H4 (cell line): ENCODE measurements at places on chromosomes 7 and 10. TPM values are rescaled to one million over a fixed set of nuclear protein-coding genes. Genes with fewer than 3 reads are reported as not detected.

DNA sequence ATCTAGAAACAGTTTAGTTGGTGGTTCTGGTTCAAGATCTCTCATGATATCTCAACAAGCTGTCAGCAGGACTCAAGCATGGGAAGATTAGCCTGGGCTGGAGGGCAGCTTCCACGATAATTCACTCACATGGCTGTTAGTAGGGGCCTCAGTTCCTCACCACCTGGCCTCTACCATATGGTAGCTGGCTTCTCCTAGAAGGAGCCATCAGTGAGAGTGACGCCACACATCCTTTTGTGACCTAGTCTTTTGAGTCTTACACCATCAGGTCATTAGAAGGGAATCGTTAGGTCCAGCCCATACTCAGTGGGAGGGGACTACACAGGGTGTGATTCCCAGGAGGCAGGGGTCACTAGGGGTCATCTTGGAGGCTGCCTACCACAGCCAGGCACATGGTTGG lies 239.3 kb upstream of the PLPP4 start:
- DNase-seq: no peak

DNA sequence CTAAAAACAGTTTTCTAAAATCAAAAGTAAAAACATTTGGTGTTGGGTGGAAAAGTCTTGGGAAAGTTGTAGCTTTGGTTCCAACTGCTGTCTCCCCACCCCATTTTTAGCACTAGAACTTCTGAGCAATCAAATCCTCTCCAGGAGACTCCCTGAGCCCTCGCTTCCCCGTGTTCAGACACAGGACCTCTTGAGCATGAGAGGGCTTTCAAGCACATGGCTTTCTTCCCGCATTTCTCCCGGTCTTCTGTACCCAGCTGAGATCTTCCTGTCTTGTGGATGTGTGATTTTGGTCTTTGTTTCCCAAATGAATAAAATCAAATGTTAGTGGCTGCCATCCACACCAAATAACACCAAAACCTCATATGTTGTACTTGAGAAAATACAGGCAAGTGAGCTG lies 5.0 kb downstream of the CXCL12 start:
- DNase-seq: no peak

DNA sequence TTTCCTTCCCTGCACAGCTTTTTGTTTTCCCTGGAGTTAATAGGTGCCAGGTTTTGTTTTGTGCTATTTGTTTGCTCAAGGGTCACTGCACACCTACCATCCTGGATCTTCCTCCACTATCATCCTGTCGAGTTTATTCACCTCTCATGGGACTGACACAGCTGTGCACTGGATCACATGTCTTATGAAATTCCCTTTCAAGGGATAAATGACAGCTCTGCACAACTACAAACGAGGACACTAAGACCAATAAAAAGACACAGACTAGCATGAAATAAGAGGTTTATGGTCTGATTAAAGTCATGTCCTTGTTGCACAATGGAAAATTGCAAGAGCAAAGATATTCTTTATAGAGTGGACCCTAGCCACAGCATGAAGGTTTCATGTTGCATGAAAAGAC lies 76.7 kb upstream of the SFMBT2 start:
- no peak for DNase-seq

DNA sequence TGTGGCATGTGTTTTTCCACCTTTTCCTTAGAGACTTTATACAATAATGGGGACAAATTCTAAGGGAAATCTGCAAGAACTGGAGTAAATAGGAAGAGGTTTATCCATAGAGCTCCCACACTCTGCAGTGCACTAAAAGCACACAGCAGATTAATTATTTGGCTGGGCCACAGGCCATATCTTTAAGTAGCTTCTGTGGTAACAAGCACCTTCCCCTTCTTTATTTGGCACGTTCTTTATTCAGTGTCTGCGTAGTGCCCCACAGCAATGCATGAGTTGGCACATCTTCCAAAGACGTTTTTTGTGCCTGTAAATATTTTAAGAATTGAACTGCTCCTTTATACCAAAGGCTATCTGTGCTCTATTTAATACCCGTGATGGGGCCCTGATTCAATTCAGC lies 104.9 kb upstream of the MBL2 start:
- no peak for DNase-seq

DNA sequence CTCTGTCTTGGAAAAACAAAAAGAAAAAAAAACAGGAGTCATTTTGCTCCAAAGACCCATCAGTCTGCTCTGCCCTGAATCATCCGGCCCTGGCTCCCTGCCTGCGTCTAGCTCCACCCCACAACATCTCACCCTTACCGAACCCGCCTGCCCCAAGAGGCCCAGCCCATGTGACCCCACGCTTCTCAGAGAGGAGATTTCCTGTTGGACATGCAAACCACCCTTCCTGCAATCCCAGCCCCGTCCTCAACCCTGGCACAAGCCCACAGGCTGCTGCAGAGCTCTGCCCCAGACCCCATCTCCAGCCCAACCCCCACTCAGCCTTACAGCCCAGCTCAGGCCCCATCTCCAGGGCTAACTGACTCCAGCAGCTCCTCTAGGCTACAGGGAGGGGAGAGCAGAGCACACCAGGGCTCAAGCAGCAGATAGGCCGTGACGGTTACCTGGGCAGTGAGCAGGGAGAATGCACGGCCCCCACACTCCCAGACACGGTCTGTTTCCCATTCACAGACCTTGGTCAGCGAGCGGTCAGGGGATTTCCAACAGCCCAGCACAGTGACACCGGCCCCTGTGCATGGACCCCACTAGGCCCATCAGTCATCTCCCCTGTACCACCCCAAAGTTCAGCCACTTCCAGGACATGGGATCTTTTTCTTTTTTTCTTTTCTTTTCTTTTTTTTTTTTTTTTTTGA lies 69.9 kb upstream of the GTF2I start:
- peak; percentile 97 for DNase-seq

DNA sequence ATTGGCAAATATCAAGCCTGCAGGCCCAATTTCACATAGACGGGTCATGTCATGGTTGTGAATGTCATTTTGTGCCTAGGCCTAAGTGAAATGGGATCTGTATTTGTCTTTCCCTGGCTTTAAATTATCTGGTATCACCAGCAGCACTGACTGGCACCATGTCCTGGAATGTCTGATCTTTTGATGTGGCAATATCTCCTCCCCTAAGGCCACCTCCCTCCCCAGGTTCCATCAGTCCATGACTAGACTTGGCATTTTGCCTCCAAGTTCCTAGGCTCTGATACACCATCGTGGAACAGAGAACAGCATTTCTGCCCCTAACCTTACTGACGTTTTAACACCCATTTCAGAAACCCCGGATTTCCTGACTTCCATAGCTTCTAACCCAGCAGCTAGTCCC lies 513.9 kb downstream of the GALNT17 start:
- no peak for DNase-seq

TRA2A gene
- 21.2 and 27.7 TPM in 2 replicates for total RNA-seq

DNA sequence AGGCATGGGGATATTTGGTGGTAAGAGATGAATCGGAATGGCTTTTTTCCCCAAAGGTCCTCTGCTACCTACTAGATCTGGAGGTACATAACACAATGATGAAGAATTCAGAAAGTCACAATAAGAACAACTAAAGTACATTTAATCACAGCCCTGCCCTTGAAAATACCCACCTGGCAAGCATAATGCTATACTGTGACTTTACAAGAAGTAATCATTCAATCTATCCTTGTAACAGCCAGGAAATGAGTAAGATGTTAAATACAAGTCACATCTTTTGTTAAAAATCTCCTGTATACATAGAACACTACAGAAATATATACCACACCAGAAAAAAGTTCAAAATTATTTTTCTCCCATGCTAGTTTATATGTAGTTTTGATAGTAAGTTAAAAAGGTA lies 108.3 kb upstream of the ABCB5 start:
- no peak for DNase-seq

- DNase-seq: no peak
Measured at GRCh38 chr10:10533437-10533836, 484.2 kb upstream of the CELF2 start.

CLEC2L gene
- total RNA-seq: 0.08 TPM in 1 of 2 replicates, not detected in the other

DNA sequence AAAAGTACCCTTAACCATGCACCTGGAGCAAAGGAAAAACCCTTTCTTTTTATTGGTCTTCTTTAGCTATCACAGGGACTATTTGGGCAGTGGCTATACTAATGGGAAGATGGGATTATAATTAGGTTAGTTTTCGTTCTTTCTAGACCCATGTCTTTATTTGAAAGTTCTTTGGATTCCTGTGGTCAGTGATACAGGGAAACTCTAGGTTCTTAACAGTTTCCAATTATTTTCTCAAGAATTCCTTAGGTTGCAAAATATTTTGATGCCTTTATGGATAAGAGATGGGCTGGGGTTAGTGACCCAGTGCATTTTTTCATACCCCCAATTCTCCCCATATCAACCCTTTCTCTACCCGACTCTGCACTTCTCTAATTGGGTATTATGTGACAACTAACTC lies 49.0 kb downstream of the ADD3 start:
- no peak for DNase-seq

TSPAN12 gene
- 13.3 and 13.7 TPM in 2 replicates for total RNA-seq

DNA sequence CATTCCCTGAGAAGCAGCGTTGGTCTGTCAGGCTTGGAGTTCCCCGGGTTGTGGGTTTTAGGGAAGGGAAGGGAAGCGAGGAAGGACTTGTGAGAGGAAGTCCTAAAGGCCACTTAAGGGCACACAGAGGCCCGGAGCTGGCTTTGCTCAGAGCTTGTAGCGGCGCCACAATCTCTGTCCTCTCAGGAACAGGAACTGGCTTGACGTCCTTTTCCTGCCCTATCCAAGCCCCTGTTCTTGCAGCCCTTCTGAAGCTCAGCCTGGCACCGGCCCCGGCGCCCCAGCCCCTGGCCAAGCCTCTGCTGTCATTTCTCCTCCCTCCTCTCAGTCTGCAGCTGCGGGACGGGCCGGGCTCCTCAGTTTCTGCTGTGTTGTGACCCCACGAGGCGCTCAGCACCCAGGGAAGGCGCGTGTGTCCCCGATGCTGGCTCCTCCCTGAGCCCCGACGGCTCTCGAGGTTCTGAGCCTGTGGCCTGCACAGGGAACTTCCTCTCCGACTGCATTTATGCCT lies at the start of gene GIMAP8:
Gene GIMAP8 (plus strand): TSS at position 140 of the 511 bp plus-strand sequence. CDS start 16,069 bp downstream, outside the sequence.
- DNase-seq: no peak

GRCh38 chr10:96238646-96239623 lies 32.4 kb downstream of the BLNK start:
- DNase-seq: no peak

PKD2L1 gene
- total RNA-seq: not detected in 2 replicates

- no peak for DNase-seq
Measured at GRCh38 chr10:5033061-5033778, 29.6 kb upstream of the AKR1C2 start.
